ENCODE measurements at places on chromosomes 5 and 9. TPM values are rescaled to one million over a fixed set of nuclear protein-coding genes. Genes with fewer than 3 reads are reported as not detected.

DNA sequence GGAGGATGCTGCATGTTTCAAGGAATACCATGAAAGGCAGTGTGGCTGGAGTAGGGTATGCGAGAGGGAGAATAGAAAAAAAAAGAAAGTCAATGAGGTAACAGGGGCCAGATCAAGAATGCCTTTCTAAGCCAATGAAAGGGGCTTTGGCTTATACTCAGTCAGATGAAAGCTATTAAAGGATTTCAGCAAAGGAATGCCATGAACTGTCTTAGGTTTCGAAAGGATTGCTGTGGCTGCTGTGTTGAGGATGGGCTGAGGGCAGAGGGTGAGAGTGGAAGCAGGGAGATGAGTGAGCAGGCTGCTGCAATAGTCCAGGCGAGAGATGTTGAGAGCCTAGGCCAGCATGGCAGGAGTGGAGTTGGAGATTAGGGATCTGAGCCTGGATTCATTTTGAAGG lies 135.4 kb upstream of the CKMT2 start:
- no peak for DNase-seq

- no peak for DNase-seq
Observed at GRCh38 chr5:11905206-11905605, 960 bp upstream of the CTNND2 start.

DNA sequence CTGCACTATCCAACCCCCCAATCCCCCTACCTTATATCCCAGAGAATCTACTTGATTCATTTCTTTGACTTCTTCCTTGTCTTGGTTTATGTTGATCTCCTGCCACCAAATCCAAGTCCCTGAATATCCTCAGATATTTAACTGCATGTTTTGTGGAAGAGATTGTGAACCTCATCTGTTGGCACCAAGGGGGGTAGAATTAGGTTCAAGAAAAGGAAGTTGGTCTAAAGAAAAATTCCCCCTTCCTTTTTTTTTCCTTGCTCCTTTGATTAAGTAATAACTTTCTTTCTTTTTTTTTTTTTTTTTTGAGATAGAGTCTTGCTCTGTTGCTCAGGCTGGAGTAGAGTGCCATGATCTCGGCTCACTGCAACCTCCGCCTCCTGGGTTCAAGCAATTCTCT lies 526 bp upstream of the CD14 start:
- DNase-seq: no peak

DNA sequence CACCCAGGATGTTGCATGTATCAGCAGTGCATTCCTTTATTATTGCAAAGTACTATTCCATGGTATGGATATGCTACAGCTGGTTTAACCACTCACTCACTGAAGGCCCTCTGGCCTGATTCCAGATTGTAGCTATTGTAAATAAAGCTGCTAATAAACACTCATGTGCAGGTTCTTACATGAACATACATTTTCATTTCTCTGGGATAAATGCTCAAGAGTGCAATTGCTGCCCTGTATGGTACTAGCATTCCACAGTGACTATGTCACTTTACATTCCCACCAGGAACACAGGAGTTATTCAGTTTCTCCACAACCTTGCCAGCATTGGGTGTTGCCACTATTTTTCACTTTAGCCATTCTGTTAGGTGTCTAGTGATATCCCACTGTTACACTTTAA lies 267.6 kb downstream of the SPOCK1 start:
- no peak for DNase-seq

- peak; percentile 77 for DNase-seq
Observed at GRCh38 chr5:33688066-33688465, 203.7 kb downstream of the ADAMTS12 start.

DNA sequence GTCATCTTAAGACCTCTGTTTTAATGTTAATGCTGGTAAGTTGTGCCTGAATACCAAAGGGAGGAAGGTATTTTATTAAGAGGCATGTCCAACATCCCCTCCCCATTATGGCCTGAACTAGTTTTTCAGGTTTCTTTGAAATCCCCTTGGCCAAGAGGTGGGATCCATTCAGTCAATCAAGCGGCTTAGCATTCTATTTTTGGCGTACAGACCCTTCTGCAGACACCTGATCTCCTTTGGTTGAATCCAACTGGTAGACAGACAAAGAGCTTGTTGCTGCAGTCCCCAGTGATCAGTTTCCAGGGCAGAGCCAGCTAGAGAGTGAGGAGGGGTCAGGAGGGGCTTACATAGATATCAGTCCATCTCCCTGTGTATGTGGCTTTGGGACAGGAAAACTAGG lies 7.9 kb upstream of the KCNMB1 start:
- DNase-seq: no peak

GRCh38 chr5:170097934-170098333 lies 7.8 kb upstream of the FOXI1 start:
- DNase-seq: no peak

DNA sequence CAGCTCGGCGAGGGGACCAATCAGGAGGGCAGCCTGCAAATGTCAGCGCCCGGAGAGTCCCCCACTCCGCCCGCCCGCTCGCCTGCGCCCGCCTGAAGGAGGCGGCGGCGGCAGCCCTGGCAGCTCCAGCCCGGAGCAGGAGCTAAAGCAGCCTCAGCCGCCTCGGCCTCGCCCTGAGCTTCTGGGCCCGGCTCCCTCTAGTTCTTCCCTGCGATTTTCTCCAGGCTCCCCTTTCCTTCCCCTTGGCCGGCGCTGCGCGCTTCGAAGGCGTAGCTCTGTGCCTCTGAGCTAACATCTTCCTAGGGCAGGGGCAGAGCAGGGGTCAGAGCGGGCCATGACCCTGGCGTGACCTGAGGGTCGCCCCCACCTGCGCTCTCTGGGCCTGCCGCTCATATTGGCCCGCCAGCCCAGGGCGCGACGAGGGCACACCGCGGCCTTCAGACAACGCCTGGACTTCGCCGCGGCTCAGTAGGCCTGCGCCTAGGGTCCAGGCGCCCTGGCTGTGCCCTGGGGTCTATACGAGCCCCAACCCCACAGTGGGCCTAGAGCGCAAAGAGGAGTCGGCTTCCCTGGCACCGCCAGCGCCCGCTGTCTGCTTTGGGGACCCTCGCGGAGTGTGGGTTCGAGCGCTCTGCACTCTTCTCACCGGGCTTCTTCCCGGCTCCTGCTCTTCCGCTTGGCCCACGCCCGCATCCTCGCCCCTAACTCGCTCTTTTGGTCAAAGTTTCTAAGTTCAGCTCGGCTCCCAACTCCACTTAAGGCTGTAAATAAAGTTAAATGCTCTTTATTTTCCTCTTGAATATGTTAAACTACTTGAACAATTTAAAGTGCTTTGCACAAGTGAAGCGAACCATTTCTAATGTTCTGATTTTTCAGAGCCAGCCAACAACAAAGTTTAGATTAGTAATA lies 504 bp upstream of the OTP start:
- no peak for DNase-seq

DNA sequence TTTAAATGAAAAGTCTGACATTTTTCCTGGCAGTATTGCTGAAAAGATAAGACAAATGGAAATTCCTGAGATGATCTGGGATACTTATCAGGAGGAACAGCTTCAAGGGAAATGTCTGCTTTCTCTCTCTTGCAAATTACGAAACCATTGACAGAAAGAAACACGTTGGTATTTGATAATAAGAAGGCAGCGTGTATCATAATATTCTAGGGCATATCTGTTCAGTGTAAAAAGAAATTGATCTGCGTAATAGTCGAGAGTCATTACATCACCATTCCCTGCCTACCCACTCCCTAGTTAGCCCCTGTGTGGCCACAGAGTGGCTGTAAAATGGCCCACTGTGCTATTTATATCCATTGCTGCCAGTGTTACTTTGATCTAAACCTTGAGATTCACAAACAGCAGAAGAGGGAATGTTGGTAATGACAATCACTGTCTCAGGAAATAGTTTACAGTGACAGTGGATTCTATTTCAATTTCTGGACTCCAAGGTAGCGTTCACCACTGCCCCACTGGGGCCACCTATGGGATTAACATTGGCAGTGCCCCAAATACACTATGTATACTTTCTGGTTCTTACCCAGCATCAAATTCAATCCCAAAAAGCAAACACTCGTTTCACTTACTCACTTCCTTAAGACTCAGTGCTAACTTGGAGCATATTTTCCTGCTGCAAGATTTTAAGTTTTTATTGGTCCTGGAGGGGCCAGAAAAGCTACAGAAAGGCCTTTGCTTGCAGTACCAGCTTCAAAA lies 133.4 kb upstream of the GAS1 start:
- no peak for DNase-seq

- no peak for DNase-seq
Observed at GRCh38 chr9:75358846-75359245, 270.5 kb downstream of the OSTF1 start.

- DNase-seq: no peak
Observed at GRCh38 chr9:78892182-78892581, 595.3 kb downstream of the PSAT1 start.

DNA sequence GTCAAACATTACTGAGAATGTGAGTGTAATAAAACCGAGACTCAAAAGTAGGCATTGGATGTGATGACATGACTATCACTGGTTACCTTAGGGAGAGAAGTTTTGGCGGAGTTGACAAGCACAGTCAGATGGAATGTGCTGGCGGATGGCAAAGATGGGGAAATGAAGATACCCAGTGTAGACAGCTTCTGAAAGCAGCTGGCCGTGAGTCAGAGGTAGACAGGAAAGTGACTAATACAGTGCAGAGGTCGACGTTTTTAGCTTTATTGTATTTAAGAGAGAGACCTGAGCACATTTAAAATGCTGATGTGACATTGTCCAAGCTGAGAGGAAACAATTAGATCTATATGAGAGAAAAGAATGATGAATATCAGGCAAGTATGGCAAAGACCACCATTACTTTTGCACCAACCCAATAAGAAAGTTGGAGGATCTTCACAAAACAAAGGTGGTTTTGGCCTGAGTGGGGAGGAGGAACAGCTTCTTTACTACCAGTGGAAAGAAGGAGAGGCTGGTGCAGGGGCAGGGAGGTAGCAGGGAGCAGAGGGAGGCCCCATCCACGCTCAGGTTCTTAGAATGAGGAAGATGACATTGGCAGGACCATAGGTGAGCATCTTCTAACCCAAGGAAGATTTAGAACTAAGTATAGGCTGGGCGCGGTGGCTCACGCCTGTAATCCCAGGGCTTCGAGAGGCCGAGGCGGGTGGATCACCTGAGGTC lies 36.7 kb upstream of the KCNIP1 start:
- DNase-seq: no peak

GRCh38 chr5:470961-471749 lies 28.2 kb downstream of the EXOC3 start:
- no peak for DNase-seq

GRCh38 chr5:173591056-173591514 lies 25.4 kb downstream of the BOD1 start:
- no peak for DNase-seq

DNA sequence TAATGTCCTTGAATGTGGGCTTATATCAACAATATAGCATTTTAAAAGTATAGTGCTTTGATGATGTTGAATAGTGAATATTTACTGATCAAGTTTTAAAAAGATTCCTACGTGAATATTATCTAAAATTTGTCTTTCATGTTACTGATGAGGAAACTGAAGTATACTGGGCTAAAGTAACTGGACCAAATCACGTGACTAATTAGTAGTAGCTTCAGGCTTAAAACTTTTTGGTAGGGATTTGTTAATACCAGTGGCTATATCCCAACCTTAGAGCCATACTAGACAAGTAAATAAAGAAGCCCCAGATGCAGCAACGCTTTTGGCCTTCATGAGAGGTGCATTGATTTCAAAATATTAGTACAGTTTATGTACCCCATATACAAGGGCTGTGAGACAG lies 152.1 kb upstream of the EDIL3 start:
- no peak for DNase-seq

DNA sequence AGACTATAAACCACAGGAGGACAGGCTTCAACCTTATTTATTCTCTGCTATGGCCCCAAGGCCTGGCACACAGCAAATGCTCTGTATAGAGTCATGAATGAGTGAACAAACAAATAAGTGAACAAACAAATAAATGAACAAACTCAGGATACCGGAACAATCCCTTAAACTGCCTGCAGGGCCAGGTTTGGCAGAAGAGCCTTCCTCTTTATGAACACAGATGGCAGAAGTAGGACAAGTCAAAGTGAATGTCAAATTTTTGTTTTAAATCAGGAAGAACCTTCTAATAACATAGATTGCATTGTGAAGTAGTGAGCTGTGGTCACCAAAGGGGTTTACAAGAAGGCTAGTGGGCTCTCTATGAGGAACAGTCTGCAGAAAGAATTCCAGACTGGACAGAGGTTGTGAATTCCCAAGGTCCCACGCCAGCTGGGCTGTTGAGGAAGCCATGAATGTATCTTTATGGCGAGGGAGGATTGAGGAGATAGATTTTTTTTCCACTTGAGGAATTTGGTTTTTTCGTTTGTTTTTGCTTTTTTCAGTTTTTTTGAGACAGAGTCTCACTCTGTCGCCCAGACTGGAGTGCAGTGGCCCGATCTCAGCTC lies 30.3 kb upstream of the STING1 start:
- DNase-seq: no peak

- DNase-seq: peak; percentile 72
Observed at GRCh38 chr9:76610011-76610352, 151.0 kb downstream of the GCNT1 start.

DNA sequence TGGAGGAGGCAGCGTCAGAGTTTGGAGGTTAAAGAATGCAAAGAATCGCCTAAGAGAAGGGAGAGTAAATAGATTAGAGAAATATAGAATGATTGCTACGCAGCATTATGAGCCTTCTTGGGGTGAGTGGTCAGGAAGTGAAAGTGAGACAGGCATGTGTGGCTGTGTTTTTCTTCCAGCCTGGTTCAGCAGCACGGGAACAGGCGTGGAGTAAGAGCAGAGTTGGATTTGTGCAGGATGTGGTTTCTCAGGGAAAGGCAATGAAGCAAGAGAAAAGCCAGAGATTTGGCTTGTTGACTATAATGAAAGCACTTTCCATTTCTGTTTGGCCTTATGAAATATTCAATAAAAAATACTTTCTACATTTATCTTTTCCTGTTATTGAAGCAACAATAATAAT lies 34.3 kb upstream of the FRMD3 start:
- DNase-seq: no peak

GRCh38 chr9:115034801-115035200 lies 83.2 kb downstream of the TNC start:
- DNase-seq: no peak

DNA sequence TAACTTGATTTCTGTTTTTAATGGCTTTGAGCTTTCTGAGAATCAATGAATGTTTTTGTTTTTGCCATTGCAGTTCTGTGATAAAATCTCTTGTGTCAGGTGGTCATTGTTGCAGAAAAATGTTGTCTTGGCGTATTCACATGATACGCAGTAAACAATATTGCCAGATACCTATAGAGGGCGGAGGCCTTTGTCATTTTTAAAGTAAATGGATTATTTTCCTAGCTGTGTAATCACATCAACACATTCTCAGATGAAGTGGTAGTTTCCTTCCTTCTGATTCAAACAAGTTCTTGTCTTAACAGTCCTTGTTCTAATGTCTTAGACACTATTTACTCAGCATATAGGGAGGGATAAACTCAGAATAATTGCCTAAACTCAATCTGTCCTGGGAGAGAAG lies 109.9 kb upstream of the DAB2 start:
- DNase-seq: no peak

- no peak for DNase-seq
Observed at GRCh38 chr5:156378159-156378558, 51.2 kb downstream of the SGCD start.

Gene ZCCHC10
- polyA plus RNA-seq: 22.9 TPM

Gene PCDHA1
- polyA plus RNA-seq: 0.10 TPM

Gene MTMR12
- polyA plus RNA-seq: 13.4 TPM

Gene BHMT
- 0.15 TPM for polyA plus RNA-seq

Gene FIBCD1
- not detected for polyA plus RNA-seq

Gene IGIP
- 5.3 TPM for polyA plus RNA-seq

Gene CDX1
- polyA plus RNA-seq: 0.24 TPM

Gene FRMPD1
- polyA plus RNA-seq: 12.5 TPM

Gene PRR16
- 19.3 TPM for polyA plus RNA-seq

Gene CCDC183
- polyA plus RNA-seq: 1.9 TPM

Gene SHB
- polyA plus RNA-seq: 5.9 TPM

Gene TRIM7
- polyA plus RNA-seq: 21.6 TPM

Gene HAPLN1
- 0.25 TPM for polyA plus RNA-seq

Gene NOTCH1
- 24.8 TPM for polyA plus RNA-seq
